ENCODE measurements at places on chromosomes 16 and 17.

GRCh38 chr17:17305281-17305801 is 2.2 kb downstream of the NT5M start:
- no peak for DNase-seq

DNA sequence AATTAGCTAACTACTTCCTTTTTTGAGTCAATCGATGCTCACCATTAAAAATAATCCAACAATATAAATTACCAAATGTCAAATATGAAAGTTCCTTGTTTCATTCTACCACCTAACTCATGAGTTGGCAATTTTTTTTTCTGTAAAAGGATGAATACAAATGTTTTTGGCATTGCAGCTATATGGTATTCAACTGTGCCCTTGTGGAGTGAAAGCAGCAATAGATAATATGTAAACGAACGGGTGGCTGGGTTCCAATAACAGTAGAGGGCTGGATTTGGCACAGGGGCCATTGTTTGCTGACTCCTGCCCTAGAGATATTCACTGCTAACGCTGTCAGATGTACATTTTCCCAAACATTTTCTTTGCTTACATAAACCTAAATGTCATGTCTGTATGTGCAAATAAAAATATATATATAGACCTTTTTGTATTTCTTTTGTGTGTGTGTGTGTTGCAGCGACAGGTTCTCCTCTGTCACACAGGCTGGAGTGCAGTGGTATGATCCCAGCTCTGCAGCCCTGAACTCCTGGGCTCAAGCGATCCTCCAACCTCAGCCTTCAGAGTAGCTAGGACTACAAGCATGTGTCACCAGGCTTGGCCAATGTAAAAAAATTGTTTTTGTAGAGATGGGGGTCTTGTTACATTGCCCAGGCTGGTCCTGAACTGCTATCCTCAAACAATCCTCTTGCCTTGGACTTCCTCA is 73.9 kb downstream of the RPGRIP1L start:
- DNase-seq: no peak

DNA sequence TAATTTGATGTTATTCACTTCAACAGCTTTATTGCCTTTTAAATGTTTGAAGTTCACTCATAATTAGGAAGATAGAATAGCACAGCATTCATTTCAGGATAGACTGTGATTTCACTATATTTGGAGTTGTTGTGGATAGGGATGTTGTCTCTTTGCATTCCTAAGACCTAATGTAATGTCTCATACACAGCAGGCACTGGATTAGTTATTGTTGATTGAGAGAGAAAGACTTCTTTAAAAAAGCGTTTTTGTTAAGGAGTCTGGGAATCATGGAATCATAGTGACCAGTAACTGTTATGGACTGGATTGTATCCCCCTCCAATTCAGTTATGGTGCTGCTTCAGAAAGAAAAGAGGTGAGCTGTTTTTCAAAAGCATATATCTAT is 122.0 kb downstream of the USP22 start:
- DNase-seq: no peak

GRCh38 chr17:31559584-31560501 is 168.4 kb downstream of the RAB11FIP4 start:
- no peak for DNase-seq

GRCh38 chr17:34578656-34579016 is 746 bp upstream of the TMEM132E start:
- no peak for DNase-seq

DNA sequence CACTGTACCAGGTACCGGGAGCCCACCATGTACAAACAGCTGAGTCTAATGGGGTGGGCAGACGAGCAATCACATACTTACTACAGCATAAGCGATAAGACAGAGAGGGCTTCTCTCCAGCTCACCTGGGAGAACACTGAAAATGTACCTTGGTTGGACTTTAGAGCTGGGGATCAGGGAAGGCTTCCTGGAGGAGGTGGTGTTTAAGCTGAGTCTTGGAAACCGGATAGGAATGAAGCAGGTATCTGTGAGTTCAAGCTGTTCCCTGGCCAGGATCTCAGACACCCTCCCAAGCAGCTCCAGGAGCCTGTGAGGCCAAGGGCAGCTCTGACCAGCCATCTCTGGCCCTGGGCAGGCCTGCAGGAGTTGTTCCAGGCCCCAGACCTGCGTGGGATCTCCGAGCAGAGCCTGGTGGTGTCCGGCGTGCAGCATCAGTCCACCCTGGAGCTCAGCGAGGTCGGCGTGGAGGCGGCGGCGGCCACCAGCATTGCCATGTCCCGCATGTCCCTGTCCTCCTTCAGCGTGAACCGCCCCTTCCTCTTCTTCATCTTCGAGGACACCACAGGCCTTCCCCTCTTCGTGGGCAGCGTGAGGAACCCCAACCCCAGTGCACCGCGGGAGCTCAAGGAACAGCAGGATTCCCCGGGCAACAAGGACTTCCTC is 8.0 kb upstream of the SERPINF1 start:
- no peak for DNase-seq

- no peak for DNase-seq
Observed at GRCh38 chr16:1330931-1331711, 2.3 kb upstream of the BAIAP3 start.

- no peak for DNase-seq
Observed at GRCh38 chr17:42348104-42348503, 40.1 kb downstream of the STAT3 start.

DNA sequence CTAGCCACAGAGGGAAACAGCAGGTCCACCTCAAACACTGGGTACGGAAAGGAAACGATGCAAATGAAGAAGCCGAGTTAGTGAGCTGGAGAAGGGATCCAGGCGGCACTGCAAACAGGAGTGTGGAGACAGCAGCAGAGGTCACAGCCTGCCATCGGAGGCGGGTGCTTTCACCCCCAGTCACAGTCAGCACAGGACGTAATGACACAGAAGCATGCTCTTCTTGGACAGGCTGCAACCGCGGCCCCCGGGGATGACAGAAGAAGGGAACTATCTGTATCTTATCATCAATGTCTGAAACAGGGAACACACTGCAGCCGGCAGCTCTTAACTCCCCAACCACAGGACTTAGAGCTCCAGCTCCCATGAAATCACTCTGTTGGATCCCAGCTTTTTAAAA is 16.1 kb upstream of the SLC38A8 start:
- no peak for DNase-seq

GRCh38 chr17:73594025-73594424 is 50.2 kb downstream of the SDK2 start:
- no peak for DNase-seq

DNA sequence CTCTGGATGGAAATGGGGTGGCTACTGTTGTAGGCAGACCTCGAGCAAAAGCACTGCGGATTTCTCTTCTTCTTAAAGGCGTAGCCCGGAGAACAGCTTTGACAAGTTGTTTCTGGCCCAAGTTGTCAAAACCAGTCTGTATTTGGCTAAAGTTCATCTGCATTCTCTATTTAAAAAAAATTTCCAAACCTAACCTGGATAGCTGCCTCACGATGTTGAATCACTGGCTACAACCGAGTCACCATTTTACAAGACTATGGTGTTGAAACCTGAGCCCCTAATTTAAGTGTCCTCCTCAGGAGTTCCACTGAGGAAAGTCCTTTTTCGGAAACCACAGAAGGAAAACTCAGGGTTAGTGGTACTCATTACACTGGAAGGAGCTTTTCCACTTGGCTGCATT is 1.5 kb downstream of the SLC16A6 start:
- DNase-seq: no peak

Measured in stimulated activated CD8-positive, alpha-beta memory T cell treated with anti-CD3 and anti-CD28 coated beads, Interleukin-2, amount 100 ng/mL, for 1 hour (primary cell).